ENCODE measurements at places on chromosomes 6 and 20. TPM values are rescaled to one million over a fixed set of nuclear protein-coding genes. Genes with fewer than 3 reads are reported as not detected.
A peak's percentile ranks its signal among the peaks of the same experiment; 100 is the strongest.

GRCh38 chr6:84597238-84597875 is 167.0 kb downstream of the TBX18 start:
- no peak for DNase-seq

GRCh38 chr20:45685896-45686295 is 15.9 kb upstream of the WFDC11 start:
- no peak for DNase-seq

DNA sequence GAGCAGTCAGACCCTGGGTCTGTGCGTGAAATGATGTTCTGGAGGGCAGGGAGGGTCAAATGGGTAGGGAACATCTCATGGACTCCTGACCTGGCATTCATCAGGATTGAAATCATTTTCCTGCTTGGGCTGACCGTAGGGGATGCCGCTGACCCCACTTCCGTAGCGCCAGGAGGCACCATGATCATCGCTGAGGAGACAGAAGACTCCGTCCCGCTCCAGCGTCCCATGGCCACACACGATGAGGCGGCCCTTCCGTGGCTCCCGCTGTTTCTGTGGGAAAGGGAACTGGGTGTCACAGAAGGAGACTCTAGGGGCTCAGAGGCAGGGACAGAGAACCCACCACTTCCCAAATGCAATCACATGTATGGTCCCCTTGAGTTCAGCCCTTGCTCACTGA is 2.3 kb downstream of the NEU1 start:
- DNase-seq, result no peak

DNA sequence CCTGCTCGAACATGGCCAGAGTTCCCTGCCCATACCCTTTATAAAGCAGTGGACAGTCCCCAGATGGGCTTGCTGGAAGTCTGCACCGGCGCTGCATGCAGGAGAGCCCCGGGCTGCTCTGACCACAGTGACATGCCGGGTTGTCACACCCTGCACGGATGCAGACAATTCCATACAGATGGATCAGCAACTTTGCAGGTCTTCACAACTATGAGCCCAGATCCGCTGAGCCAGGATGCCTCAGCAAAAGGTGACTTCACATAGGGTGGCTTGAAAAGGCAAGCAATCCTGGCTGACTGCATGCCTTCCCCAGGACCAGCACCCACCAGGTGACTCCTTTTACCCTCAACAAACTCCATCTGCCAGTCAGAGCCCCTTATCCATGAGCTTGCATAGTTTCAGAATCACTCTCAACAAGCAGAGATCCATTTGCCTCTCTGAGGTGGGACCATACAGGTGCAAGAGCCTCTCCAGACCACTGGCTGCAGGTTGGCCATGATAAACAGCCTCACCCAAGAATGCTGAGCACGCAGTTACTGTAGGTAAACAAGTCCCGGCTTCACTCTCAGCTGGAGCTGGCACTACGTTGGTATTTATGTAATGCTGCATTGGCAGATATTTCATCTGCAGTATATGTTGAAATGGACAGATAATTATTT is 183.0 kb upstream of the QKI start:
- no peak for DNase-seq

DNA sequence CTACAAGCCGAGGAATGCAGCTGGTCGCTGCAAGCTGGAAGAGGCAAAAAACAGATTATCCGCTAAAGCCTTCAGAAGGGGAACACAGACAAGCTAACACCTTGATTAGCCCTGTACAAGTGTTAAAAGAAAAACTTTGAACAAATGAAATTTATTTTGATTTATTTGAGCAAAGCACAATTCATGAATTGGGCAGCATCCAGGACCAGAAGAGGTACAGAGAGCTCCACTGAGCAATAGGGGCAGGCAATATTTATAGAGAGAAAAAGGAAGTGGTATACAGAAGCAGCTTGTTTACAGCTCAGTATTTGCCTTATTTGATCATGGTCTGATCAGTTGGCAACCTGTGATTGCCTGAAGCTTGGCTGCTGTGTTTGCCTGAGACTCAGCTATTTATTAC is 17.6 kb downstream of the HLA-DOB start:
- no peak for DNase-seq

- DNase-seq, result no peak
These were observed 746.9 kb upstream of the MARCKS start for GRCh38 chr6:113110211-113110610.

GRCh38 chr6:165621940-165622339 is 41.1 kb downstream of the PDE10A start:
- no peak for DNase-seq

DNA sequence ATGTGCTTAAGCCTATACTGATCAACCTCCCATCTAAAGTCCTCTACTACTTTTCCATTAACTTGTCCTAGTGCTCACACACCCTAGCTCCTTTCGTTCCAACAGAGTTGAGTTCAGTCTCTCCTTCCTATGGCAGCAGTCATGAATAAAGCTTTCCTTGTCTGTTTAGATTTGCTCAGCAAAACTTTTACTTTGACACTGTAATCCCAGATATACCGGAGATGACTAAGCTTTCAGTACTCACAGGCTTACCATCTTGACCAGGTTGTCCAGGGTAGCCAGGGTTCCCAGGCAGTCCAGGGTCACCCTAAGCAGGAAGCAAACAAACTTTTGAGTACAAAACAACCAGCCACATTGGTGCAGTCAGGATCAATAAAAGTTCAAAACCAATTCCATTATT is 90.7 kb downstream of the COL21A1 start:
- no peak for DNase-seq

DNA sequence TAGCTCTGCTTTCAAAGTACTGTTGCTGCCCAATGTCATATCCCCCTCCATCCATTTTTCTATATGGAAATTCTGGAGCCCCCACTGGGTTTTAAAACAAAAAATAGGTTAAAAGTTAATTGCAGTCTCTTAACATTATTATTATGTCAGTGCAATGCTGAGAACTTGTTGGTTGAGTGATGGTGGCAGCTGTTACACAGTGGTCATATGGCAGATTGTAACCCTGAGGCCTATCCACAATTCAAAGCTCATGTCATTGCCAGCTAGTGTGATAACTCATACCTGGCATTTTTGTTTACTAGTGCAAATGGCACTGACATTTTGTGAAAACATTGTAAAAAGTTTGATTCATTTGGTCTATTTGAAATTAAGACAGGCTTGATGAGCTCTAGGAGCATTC is 305.7 kb upstream of the FLRT3 start:
- DNase-seq, result no peak

- DNase-seq, result no peak
These were observed 233.3 kb upstream of the ECI2 start for GRCh38 chr6:4368649-4369048.

DNA sequence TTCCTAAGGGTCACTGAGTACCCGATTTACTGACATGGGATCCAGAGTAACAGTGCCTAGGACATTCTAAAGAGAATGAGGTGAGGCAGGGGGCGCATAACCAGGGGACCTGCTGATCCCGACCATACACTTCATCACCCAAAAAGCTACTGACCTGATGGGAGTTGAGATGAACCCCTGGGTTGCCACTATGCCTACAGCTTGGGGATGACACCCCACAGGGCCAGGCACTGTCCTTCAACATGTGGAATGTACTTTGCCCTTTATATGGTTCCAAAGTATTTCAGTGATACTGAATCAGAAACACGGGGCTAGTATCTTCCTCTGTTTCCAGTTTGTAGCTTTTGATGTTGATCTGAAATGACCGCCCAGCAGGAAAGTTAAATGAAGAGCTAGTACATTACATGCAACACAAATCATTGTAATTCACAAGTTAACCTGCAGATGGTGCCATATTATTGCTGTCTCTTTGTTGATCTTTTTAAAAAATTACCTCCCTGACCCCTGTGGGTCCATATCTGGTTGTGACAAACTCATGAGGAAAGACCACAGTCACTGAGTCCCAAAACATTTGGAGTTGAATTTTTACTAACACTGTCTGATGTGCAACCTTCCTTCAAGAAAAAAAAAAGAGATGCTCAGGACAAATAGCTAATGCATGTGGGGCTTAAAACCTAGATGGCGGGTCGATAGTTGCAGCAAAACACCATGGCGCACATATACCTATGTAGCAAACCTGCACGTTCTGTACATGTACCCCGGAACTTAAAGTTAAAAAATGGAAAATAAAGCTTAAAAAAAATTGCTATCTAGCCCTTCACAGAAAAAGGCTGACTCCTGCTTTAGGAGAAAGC is 42.7 kb upstream of the GCNT2 start:
- no peak for DNase-seq

DNA sequence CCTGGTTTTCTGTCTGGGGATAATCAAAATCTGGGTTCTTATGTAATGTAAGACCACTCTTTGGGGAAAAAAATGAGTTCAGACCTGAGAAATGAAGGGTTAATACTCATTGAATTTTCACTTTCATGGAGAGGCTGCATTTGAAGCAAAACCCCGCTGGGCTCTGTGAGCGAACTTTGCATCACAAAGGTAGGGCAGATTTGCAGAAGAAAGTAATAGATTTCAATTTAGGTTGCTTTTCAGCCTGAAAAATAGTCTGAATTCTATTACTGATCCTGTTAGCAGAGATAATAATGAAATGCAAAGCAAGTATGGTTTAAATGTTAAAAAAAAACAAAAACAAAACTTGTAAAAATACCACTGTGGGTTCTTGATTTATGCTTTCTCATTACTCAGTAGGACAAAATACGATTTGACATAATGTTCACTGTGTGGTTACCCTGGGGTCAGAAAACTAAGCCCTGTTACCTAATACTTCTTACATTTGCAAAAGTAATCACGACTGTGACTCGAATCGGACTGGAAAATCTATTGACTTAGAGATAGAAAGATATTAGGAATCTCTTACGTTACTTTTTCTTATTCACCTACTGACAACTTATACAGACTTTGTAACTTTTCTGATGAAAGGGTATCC is 72.2 kb downstream of the UST start:
- DNase-seq, result no peak

DNA sequence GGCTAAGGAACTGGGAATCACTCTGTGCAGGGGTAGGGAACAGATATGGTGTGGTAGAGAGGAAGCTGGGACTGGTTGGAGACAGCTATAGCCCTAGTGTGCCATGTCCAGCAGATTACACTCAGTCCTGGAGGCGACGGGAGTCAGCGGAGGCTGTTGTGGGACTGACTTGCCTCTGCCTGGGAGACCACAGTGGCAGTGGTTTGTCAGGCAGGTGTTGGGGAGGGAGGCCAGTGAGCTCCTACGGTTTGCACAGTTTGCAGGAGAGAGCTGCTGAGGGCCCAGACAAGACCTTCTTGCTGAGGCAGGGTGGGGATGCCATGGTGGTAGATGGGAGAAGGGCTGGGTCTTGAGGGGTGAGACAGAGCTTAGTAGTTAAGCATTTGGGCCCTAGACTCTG is 4.9 kb downstream of the PLCG1 start:
- no peak for DNase-seq

DNA sequence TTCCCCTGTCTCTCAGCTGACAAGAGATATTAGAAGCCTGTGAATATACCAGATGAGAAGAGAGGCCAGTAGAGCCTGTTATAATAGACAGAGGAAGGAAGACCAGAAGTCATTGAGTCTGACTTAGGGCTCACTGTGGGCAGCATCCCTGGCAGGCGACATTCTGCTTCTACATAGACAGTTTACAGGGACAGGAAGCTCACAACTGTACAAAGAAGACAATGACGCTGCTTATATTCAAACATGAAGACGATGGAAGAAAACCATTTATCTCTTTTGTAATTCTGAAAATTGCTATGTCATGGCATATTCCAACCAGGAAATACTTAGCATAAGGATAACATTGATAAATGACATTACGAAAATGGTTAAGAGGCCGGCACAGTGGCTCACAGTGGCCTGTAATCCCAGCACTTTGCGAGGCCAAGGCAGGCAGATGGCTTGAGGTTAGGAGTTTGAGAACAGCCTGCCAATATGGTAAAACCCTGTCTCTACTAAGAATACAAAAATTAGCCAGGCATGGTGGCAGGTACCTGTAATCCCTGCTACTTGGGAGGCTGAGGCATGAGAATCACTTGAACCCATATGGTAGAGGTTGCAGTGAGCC is 170.9 kb downstream of the UBE3D start:
- no peak for DNase-seq

GRCh38 chr20:63124092-63124781 is 91.7 kb downstream of the YTHDF1 start:
- peak; percentile 22 for DNase-seq

- DNase-seq, result no peak
These were observed 79.0 kb downstream of the IMPG1 start for GRCh38 chr6:75993236-75994162.

GRCh38 chr6:1377526-1377925 is 11.8 kb upstream of the FOXF2 start:
- DNase-seq, result no peak

GRCh38 chr6:35903679-35904078 is 17.2 kb downstream of the SRPK1 start:
- no peak for DNase-seq

- DNase-seq, result peak; percentile 29
These were observed at the start of gene BPI for GRCh38 chr20:38303908-38304379. TSS of gene BPI (plus strand) at chr20:38304156. CDS start at chr20:38304224, 68 bp downstream.

GRCh38 chr20:25254986-25255680 is 7.2 kb downstream of the PYGB start:
- peak; percentile 64 for DNase-seq

- no peak for DNase-seq
These were observed 6.8 kb downstream of the ARID1B start for GRCh38 chr6:156783958-156784357.

DNA sequence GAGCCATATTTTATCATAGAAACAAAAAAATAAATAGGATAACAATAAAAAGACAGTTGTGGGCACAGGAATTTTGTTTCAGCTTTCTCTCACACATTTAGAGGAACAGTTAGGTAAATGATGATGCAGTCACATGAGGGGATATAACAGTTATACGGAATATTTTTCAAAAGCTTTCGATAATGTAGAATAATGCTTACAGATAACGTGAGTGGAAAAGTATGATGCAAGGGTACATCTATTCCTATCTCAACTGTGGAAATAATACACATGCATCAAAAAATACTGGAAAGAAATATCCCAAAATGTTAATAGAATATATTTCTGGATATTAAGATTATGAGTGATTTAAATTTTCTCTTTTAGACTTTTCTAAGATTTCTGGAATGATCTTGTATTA is 114.0 kb downstream of the AFG1L start:
- no peak for DNase-seq

GRCh38 chr6:80446454-80447045 is 340.1 kb downstream of the BCKDHB start:
- no peak for DNase-seq

GRCh38 chr20:50366270-50367103 is 143.7 kb upstream of the PTPN1 start:
- DNase-seq, result no peak

GRCh38 chr6:144654506-144654905 is 369.4 kb downstream of the UTRN start:
- no peak for DNase-seq

GRCh38 chr6:34273242-34273805 is 24.5 kb upstream of the SMIM29 start:
- peak; percentile 34 for DNase-seq

The SPTLC3 gene
- 0.59 TPM for total RNA-seq

The SLC12A5 gene
- not detected for total RNA-seq

The FAM83B gene
- 1.7 TPM for total RNA-seq

The MACROD2 gene
- 0.67 TPM for total RNA-seq

The TMEM217 gene
- 0.47 TPM for total RNA-seq

The CST1 gene
- total RNA-seq, result not detected

The MROH8 gene
- total RNA-seq, result 5.5 TPM

The BPIFB2 gene
- not detected for total RNA-seq

The DOK5 gene
- 13.3 TPM for total RNA-seq

The ARG1 gene
- total RNA-seq, result 0.59 TPM

The PAQR8 gene
- 1.3 TPM for total RNA-seq

The RIN2 gene
- 18.9 TPM for total RNA-seq

Measured in psoas muscle (tissue), 8 donors.